ENCODE measurements at places on chromosomes 3 and 15.
A peak's percentile ranks its signal among the peaks of the same experiment; 100 is the strongest.

GRCh38 chr15:42511007-42511391 is 15.6 kb downstream of the SNAP23 start:
- DNase-seq = peak; percentile 19

- no peak for DNase-seq
Observed at GRCh38 chr3:20394243-20394642, 208.2 kb upstream of the SGO1 start.

- no peak for DNase-seq
Observed at GRCh38 chr3:142273501-142273900, 48.1 kb upstream of the GK5 start.

DNA sequence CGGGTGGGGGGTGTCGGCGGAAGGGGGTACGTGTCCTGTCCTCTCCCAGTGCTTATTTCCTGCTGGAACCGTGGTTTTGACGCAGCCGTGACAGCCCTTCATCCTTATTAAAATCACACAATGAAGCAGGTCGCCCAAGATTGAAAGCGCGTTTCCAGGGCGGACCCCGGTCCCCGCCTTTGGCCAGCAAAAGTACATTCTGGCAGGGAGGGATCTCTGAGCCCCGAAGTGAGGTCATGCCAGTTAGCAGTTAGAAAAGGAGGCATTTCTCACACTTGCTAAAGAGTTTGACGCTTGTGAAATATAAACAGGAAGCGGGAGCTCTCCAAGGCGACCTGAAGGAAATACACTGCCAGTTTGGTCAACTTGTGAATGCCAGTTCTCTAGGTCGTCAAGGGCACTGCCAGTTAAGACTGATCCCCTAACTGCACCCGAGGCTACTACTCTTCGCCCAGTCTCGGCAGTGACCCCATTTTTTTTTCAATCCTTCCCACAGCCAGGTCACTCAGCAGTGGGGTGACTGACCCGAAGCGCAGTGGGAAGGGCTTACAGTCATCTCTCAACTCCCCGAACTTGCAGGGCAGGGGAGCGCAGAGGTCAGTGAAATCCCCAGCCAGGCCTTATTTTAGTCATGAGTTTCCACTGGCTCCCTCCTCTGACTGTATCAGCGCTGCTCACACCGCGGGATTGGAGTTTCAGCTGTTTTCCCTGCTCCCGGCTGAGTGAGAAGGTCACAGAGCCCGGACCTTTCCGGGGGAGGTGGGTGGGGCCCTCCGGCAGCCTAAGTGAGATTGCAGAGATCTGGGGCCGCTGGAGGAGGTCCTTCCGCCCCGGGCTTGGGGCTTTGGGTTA is 2.0 kb upstream of the BHLHE40 start:
- DNase-seq = peak; percentile 79

DNA sequence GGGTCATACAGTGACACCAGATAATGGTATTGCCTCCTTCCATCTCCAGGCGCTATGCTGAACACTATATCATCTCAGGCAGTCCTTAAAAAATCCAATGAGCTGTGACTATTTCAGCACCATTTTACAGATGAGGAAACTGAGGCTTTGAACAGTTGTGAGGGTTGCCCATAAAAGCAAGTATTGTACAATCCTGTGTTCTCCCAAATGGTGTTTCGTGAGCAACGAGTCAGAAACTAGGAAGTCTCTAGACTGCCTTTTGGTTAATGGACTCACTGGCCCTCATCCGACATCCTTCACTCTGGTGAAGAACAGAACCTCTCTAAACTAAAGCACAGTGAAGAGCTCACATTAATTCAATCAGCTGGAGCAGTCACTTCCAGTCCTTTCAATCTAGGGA is 61.8 kb downstream of the ATP8B4 start:
- DNase-seq = no peak

DNA sequence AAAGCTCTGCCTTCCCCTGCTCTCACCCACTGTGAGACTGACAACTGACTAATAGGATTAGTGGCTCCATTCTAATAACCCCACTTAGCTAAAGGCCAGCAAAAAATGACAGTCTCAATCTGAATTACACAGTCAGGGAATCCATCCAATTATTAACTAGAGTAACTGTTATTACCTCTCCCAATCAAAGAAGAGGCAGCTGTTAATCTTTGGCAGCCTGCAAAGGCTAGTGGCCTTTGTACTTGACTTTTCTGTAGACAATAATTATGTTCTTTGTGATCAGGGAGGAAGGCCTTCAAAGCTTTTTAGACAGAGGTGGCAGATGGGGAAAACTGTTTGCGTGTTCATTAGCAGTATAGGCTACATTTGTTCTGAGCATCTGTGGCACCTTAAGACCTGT is 177.7 kb downstream of the ISL2 start:
- no peak for DNase-seq

DNA sequence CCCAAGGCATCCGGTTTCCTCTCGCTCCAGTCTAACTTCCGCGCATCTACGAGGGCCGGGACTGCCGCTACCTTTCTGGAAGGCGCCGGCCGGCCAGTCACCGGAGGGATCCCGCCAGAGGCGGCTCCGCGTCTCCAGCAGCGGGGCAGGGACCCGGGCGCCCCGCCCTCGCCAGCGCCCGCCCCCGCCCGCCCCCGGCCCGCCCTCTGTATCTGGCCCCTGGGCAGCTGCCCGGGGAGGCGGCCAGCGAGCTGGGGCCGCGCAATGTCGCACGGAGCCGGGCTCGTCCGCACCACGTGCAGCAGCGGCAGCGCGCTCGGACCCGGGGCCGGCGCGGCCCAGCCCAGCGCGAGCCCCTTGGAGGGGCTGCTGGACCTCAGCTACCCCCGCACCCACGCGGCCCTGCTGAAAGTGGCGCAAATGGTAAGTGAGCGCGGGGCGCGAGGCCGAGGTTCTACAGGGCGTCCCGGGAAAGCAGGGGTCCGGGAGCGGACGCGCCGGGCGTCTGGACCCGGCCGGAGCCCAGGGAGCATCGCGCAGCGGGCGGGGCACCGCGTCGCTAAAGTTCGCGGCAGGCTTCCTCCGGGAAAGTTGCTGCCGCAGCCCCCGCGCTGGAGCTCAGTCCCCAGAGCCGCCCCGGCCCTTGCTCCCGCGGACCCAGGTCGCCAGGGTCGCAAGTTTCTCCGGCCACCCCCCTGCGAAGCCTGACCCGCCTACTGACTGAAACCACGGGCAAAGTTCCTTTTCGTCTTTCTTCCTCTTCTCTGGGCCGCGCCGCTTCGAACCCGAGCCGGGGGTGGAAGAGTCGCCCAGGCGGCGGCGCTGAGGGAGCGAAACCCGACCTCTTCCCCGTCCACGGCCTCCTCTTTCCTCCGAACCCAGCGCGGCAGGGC is at the start of gene CMTM7:
CMTM7 (plus strand) TSS at position 211 of the 893 bp plus-strand sequence; CDS start at position 265, 54 bp downstream.
- DNase-seq = peak; percentile 79

DNA sequence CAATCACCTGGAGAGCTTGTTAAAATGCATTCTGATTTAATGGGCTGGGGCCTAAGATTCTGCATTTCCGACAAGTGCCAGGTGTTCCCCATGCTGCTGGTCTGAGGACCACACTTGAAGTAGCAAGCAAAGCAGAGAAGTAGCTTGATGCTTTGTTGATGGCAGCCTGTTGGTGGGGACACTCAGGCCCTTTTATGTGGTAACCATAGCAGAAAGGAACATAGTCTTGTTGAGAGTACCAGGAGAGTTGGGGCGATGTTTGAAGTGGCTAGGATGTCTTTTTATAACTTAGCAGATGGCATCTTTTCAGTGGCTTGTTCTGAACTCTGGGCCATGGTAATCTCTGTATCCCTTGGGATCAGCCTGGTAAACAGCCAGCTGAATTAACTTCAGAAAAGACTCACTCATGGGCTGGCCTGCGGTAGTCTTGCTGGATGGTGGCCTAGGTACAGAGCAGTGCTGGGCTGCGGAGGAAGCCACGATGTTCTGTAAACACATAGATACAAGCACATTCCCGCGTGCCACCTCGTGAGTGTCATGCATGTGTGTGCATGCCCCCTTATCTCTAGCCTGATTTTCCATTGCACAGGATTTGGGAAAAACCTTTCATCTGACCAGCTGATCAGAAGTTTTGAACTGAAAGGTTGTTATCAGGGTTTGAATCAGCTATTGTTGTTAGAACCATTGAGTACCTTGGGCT is 292.4 kb upstream of the LRRFIP2 start:
- no peak for DNase-seq

DNA sequence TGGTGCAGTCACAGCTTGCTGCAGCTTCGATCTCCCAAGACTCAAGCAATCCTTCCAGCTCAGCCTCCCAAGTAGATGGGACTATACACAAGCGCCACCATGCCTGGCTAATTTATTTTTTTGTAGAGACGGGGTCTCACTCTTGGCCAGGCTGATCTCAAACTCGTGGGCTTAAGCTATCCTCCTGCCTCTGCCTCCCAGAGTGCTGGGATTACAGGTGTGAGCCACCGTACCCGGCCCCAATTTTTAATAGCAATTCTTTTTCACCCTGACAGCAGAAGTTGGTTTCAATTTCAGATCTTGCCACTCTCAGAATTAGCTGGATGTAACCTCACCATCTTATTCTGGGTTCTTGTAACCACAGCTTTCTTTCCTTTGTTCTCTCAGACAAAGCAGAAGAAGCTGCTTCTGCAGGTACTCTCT is 64.8 kb downstream of the TRIM71 start:
- no peak for DNase-seq

DNA sequence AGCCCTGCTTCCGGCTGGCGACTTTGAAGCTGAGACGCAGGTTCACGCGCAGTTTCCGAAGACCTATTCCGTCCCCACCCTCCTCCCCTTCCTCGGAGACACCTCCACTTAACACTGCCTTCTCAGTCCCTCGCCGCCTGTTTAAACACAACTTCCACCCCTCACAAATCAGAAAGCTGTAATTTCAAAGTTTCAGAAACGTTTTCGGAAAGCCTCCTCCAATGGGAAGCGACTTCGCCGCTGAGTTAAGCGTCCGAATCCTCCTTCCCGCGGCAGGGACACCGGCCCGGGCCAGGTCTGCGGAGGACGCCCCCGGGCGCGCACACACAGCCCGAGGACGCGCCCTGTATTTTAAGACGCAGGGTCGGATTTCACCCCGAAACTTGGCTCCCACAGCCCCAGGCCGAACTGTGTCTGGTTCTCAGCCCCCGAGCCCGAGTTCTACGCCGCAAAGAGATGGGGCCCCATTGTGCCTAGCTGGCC is 559 bp upstream of the LRRN1 start:
- DNase-seq = no peak

- DNase-seq = no peak
Observed at GRCh38 chr3:189687475-189687874, 56.3 kb downstream of the TP63 start.

- DNase-seq = no peak
Observed at GRCh38 chr3:37621771-37622170, 239.9 kb upstream of the CTDSPL start.

GRCh38 chr3:172604895-172605646 is 81.8 kb upstream of the TNFSF10 start:
- DNase-seq = no peak

DNA sequence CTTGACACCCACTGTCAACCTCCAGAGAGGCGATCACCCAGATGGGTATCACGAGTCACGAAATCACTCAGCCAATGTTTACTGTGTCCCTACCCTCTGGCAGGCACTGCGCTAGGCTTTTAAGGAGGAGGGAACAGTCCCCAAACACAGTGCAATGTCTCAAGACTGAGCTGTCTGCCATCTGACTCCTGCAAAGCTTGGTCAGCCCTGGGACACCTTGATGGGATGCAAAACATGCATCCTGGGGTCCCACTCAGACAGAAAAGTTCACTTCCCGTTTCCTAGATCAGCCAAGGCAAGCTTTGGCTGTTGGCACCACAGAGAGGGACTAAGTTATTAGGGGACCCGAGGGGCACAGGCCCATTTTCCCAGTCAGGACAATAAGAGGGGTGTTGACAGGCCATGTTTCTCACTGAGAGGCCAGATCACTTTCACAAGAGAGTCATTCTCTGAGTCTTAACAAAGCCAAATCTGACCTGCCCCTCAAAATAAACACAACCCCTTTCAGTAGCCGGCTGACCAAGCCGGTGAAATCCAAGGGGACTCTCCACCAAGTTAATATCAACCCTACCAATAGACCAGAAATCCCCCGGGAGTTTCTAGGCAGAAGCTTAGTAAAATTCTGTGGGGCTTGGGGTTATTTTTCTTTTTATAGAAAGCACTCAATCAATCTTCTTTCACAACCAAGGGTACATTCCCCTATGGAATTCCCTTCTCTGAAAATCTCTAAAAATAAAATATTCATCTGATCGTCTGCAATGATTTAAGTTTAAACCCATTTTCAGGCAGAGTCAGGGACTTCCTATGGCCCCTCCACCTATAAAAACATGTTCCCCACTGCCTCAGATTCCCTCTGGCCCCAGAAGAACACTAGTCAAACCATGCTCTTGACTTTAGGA is 3.5 kb downstream of the RFTN1 start:
- no peak for DNase-seq

GRCh38 chr3:181629029-181629428 is 82.7 kb upstream of the SOX2 start:
- peak; percentile 86 for DNase-seq

DNA sequence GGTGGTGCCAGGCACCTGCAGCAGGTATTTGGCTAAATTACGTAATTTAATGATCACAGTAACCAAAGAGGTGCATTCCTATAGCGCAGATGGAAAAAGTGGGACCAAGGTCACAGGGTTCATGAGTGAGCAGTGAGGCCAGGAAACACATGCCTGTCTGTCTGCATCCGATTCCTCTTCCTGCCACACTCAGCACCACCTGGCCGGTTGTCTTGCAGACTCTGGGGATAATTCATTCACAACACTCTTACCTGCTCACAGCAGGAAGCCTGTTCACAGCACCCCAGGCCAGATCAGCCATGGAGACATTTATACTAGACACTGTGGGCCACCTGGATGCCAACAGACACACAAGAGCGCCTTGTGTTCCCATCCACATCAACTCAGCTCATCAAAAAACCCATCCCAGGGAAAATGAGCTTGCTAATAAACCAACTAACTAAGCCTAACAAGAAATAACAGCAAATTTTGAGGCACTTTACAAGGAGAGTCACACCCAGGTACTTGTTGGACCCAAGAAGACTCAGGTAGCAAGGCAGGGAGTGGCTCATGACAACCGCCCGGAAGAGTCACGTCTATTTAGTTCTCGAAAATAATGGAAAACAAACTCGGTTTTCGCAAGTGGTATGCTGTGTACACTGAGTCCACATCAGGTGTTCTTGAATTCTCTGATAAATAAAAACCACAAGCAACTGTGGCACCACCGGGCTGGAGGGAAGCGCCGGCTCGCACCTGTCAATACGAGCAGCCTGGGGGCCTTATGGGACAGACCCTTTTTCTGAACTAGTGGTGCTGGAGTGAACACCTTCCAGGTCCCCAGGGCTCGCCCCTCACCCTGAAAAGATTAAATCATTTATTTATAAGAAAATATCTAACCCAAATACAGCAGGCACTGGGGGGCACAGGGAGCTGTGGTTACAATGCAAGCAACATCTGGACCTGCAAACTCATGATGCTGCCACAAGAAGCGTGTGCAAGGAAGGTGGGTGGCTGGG is 40.5 kb downstream of the FAM174B start:
- DNase-seq = no peak
